LoVo (cell line): ENCODE measurements at places on chromosomes 11 and 22.

DNA sequence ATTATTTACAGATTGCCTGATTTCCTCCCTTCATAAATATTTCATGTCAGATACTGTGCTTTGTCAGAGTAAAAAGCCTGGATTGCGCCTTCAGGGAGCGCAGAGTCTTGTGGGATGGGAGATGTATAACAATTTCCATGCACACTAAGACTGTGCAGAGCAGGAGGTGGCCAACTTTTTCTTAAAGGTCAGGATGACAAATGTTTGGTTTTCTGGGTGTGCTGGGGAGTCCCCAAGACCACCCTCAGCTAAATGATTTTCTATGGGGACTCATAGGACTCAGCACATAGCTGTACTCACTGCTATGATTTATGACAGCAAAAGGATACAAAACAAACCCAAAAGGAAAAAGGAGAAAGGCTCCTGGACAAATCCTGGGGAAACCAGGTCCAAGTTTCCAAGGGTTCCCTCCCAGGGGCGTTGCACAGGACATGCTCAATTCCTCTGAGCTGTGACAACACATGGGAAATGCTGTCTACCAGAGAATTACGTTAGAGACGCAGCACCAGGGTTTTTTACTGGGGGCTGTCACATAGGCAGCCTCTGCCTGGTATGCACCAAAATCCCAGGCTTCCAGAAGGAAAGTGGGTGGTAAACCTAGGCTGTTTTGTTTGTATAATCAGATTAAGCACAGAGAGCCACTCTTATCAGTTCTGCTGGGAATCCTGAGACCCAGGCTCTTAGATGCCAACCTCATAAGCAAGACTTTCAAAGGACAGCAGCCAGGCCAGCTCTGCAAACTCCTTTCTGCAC lies 59.1 kb downstream of the CSNK2A3 start:
- no peak for DNase-seq

DNA sequence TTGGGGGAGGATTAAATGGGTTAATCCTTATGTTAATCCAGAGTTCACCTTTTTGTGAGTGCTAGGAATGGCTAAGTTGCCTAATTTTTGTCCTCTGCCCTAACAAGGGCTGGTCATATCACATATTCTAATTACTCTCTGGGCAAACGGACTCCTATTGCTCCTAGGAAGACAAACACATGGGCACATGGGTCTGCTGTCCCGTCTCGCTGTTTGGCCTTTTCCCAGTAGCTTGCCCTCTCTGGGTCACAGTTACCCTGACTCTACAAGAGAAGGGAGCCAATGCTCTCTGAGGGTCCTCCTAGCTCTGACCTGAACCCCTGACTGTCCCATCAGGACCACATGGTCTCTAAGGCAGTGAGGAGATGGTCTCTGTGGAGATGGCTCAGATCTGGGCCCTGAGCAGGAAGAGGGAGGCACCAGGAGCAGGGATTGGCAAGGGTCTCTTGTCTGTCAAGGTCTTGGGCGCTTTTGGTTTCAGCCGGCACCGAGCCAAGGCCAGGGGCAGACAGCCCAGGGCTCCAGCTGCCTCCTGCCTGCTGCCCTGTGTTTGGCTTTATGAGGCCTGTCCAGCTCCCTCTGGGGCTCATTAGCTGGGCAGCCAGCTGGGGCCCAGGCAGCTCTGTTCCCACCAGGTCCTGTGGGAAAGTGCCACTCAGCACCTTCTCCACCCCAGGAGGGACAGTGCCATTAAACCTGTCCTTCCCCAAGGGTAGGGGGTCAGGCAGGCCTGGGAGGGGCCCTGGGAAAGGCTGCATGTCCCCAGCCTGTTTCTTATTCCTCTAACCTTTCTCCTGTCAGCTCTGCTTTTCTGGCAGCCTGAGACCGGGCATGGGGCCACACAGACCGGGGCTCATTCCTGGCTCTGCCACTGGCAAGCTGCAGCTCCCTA lies 559.9 kb downstream of the MN1 start:
- DNase-seq = no peak

DNA sequence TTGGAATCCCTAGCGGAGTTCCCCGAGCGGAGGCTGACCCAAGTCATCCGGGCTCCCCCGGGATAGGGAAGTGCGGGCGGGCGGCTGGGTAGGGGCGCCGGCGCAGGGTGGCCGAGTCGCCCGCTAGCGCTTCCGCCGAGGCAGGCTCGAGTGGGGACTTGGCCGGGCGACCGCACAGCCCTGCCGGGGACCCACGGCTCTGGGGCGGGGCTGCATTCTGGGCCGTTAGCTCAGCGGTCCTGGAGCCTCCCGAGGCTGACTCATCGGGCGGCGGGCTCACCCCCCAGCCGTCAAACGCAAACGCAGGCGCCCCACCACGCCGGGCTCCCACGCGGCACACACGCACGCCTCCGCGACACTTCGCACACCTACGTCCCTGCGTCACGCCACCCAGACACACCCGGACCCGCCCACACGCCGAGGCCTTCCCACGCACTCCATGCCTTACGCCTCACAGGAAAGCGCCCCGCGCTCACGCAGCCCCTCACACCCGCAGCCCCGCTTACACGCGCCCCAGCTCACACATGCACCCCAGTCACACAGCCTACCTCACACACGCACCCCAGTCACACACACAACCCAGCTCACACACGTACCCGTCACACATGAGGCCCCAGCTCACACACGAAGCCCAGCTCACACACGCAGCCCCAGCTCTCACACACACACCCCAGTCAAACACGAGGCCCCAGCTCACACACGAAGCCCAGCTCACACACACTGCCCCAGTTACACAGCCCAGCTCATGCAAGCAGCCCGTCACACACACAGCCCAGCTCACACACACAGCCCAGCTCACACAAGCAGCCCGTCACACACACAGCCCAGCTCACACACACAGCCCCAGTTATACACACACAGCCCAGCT lies 1.2 kb downstream of the PHLDB1 start:
- peak; percentile 48 for DNase-seq

GRCh38 chr11:44316659-44317240 lies 6.8 kb upstream of the ALX4 start:
- DNase-seq = peak; percentile 23

GRCh38 chr22:42145175-42145574 lies 14.6 kb upstream of the CYP2D6 start:
- DNase-seq = no peak

- no peak for DNase-seq
Observed at GRCh38 chr11:113859665-113860064, 15.7 kb downstream of the USP28 start.

DNA sequence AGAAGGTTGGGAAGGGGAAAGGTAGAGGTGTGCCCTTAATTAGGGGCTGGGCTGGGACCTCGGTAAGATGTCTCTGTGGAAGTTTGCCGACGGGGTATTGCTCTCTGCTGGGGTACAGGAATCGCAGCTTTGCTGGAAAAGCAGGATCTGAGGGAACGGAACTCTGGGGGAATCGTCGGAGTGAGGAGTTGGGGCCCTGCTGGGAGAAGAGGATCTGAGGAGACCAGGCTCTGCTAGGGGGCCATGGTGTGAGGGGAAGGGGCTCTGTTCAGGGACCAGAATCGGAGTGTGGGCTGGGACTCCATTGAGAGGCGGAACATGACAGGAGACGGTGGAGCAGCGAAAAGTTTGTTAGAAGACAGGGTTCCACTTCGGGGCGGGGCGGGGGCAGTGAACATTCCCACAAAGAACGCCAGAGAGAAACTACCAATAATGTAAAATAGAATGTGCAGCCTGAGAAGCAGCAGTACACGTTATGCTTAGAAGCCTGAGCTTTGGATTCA lies 456 bp downstream of the AAMDC start:
- DNase-seq = peak; percentile 10

DNA sequence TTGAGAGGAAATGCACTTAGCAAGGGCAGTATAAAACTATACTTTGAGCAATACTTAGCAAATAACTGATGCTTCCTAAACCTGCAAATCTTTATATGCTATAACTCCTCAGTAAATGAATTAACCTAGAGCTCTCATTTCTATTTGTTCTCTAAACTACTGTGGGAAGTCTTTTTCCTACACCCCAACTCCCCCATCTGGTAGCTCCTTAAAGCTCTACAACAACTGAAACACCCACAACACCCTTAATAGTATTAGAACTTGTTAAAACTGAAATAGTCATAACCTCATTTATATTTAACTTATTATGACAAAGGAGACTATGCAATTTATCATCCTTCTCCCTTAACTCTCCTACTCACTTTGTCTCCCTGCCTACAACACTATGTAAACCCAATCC lies 43.4 kb downstream of the GUCY1A2 start:
- DNase-seq = no peak
